Activated naive CD8-positive, alpha-beta T cell treated with anti-CD3 and anti-CD28 coated beads for 36 hours (primary cell): ENCODE measurements at places on chromosomes 3 and 15.

GRCh38 chr3:99945328-99945995 is 127.8 kb downstream of the CMSS1 start:
- DNase-seq = no peak

- no peak for DNase-seq
Observed at GRCh38 chr15:27670486-27671209, 428.5 kb downstream of the OCA2 start.

- peak; percentile 98 for DNase-seq
Observed at GRCh38 chr15:84981054-84981710, 474 bp upstream of the PDE8A start.

- no peak for DNase-seq
Observed at GRCh38 chr3:4588466-4588865, 95.3 kb downstream of the ITPR1 start.

GRCh38 chr15:101262551-101262950 is 10.7 kb upstream of the CHSY1 start:
- no peak for DNase-seq

DNA sequence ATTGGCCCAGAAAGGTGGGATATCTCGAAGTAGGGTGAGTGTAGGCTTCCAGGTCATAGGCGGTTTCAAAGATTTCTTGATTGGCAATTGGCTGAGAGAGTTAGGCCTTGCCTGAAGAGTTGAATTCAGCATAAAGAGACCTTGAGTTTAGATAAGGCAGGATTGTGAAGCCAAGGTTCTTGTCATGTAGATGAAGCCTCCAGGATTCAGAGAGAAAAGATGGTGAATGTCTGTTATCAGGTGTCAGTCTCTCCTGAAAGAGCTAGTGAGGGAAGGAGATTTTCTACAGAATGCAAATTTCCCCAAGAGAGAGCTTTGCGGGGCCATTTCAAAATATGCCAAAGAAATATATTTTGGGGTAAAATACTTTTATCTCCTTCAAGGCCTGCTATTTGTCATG is 217.0 kb upstream of the TLE3 start:
- no peak for DNase-seq

DNA sequence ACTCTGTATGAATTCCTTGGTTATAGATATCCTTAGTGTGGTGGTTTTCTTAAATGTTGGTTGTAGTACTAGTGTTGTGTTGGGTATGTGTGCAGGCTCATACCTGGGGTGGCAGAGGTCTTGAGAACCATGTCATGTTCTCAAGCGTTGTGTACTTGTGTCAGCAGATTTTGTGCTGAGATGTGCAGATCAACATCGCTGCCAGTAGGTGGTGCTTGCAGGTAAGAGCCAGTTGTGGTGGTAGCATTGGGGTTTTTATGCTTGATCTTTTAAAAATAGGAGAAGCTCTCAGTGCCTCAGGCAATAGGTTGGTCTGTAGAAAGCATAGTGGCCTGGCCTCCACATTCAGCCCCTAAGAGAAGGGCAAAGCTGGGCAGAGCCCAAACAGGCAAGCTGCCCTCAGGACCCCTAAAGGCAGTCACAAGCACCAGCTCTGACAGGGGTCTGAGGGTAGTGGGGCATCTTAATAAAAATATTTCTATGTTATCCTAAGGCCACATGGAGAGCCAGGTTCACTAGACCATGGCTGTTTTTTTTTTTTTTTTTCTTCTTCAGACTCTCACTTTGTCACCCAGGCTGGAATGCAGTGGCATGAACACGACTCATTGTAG is 164.0 kb downstream of the IL20RB start:
- no peak for DNase-seq

DNA sequence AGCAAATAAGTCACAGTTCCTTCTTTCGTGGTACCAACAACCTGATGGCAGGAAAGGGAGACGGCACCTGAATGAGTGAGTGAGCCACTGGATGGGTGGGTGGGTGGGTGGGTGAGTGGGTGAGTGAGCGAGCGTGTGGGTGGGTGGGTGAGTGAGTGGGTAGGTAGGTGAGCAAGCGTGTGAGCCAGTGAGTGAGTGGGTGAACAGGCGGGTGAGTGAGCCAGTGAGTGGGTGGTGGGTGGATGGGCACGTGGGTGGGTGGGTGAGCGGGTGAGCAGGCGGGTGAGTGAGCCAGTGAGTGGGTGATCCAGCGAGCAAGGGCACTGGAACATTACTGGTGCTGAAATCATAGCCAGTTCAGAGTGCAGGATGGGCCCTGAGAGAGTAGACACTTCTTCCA is 152.8 kb downstream of the MEGF11 start:
- DNase-seq = no peak
